ENCODE measurements at places on chromosomes 7 and 10.
A peak's percentile ranks its signal among the peaks of the same experiment; 100 is the strongest.

- no peak for DNase-seq
- no peak overlapping the region for H3K4me3 ChIP-seq
- H3K27me3 ChIP-seq: no peaks in the 10 kb centered on the region
- no peak overlapping the region for H3K27ac ChIP-seq
- peaks cover 7% of the 10 kb centered on the region for H3K36me3 ChIP-seq
These were observed 216.1 kb downstream of the CCDC3 start for GRCh38 chr10:12785415-12785831.

DNA sequence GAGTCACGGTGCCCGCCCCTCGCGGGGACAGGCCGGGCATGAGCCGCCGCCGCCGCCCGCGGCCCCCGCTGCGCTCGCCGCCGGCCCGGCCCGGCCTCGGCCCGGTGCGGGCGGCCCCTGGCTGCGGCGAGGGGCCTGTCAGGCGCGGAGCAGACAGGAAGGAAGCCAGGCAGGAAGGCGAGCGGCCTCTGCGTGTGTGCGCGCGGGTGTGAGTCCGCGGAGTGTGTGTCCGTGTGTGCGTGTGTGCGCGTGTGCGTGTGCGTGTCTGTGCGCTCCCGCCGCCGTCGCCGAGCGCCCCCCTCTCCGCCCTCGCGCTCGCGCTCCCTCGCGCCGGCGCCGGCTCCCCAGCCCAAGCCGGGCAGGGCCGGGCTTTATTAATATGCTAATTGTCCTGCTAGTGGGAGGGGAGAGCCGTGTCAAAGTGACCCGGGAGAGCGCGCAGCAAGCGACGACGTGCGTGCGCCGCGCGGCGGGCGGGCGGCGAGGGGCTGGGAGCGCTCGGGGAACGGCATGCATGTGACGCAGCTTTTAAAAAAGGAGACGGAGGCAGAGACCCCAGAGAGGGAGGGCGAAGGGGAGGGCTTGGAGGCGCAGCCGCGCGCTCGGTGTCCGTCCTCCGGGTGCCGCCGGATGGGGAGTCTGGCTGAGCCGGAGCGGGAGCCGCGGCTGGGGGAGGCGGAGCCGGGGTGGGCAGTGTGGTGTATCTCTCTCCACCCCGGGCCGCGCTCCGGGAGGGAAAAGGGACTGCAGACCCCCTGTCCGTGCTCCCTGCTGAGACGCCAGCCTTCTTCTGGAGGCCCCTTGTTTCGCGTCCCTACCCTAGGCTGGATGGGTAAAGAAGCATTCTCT lies at the start of gene LDB1:
Gene LDB1, minus strand, starts transcription at position 227 of the 849 bp plus-strand sequence. CDS start 258 bp downstream, outside the sequence.
- H3K36me3 ChIP-seq: peaks cover 7% of the 10 kb centered on the region
- peaks cover 53% of the 10 kb centered on the region for H3K4me1 ChIP-seq
- H3K4me3 ChIP-seq: peak within 1 kb of the TSS; percentile 82
- H3K27me3 ChIP-seq: no peaks in the 10 kb centered on the region
- H3K27ac ChIP-seq: peak within 1 kb of the TSS; percentile 98

DNA sequence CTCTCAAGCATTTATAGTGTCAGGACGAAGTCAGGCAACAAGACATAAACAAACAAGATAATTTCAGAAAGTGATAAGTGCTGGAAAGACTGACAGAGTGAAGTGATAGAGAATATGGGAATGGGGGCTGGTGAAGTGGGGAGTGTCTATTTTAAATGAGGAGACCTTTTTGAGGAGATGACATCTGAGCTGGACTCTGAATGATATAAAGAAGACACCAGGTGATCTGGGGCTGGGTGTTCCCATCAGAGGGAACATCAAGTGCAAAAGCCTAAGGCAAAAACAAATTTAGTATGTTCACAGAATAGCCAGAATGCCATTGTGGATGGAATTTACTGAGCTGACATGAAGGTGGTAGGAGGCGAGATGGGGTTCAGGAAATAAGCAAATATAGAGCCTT lies 83.4 kb downstream of the PPP1R3A start:
- H3K27me3 ChIP-seq: no peaks in the 10 kb centered on the region
- no peaks in the 10 kb centered on the region for H3K36me3 ChIP-seq
- DNase-seq: no peak
- H3K4me1 ChIP-seq: no peaks in the 10 kb centered on the region
- H3K4me3 ChIP-seq: no peak overlapping the region

GRCh38 chr7:16027396-16027795 lies 340.9 kb upstream of the MEOX2 start:
- H3K27me3 ChIP-seq: no peaks in the 10 kb centered on the region
- H3K27ac ChIP-seq: no peak overlapping the region
- H3K36me3 ChIP-seq: no peaks in the 10 kb centered on the region
- no peak overlapping the region for H3K4me3 ChIP-seq

GRCh38 chr7:122762071-122762470 lies 59.3 kb upstream of the RNF148 start:
- no peaks in the 10 kb centered on the region for H3K36me3 ChIP-seq
- H3K27ac ChIP-seq: no peak overlapping the region
- no peaks in the 10 kb centered on the region for H3K4me1 ChIP-seq
- no peak overlapping the region for H3K4me3 ChIP-seq
- H3K27me3 ChIP-seq: no peaks in the 10 kb centered on the region
- no peak for DNase-seq

DNA sequence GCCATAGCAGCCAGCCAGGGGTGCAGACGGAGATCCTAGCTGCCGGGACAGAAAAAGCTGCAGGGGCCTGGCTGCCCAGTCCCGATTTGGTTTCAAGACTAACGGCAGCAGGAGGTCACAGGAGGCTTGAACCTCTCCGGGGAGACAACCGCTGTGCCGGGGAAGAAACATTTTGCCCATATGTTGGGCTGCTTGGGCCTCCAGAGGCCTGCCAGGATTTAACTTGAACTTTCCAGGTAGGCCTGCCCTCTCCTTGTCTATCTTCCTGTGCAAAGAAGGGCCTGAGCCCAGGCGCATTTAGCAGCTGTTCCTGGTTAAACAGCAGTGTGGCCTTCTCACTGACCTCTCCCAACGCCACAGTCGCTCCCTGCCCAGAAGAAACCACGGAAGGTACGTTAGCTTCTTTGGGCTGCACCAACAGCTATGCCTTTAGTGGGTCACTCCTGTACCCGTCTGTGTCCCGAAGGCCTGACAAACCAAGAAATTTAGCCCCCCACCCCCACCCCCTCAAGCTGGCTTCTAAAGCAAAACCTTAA lies 17.1 kb upstream of the PTF1A start:
- no peak overlapping the region for H3K27ac ChIP-seq
- peaks cover 15% of the 10 kb centered on the region for H3K4me1 ChIP-seq
- H3K4me3 ChIP-seq: no peak overlapping the region
- H3K27me3 ChIP-seq: peaks cover 85% of the 10 kb centered on the region
- DNase-seq: no peak

GRCh38 chr7:55526770-55527169 lies 45.5 kb downstream of the VOPP1 start:
- no peak overlapping the region for H3K4me3 ChIP-seq
- DNase-seq: no peak
- peaks cover 38% of the 10 kb centered on the region for H3K36me3 ChIP-seq
- H3K4me1 ChIP-seq: peaks cover 74% of the 10 kb centered on the region
- no peaks in the 10 kb centered on the region for H3K27me3 ChIP-seq
- no peak overlapping the region for H3K27ac ChIP-seq

GRCh38 chr7:158655931-158656441 lies 48.6 kb downstream of the NCAPG2 start:
- no peaks in the 10 kb centered on the region for H3K27me3 ChIP-seq
- peaks cover 76% of the 10 kb centered on the region for H3K36me3 ChIP-seq
- H3K4me1 ChIP-seq: peaks cover 23% of the 10 kb centered on the region
- peak overlapping the region; percentile 85 for H3K27ac ChIP-seq
- H3K4me3 ChIP-seq: no peak overlapping the region
- DNase-seq: peak; percentile 53

GRCh38 chr7:8159595-8159994 lies 102.4 kb downstream of the ICA1 start:
- no peak for DNase-seq
- no peak overlapping the region for H3K4me3 ChIP-seq
- H3K27ac ChIP-seq: no peak overlapping the region
- H3K27me3 ChIP-seq: no peaks in the 10 kb centered on the region
- no peaks in the 10 kb centered on the region for H3K4me1 ChIP-seq

DNA sequence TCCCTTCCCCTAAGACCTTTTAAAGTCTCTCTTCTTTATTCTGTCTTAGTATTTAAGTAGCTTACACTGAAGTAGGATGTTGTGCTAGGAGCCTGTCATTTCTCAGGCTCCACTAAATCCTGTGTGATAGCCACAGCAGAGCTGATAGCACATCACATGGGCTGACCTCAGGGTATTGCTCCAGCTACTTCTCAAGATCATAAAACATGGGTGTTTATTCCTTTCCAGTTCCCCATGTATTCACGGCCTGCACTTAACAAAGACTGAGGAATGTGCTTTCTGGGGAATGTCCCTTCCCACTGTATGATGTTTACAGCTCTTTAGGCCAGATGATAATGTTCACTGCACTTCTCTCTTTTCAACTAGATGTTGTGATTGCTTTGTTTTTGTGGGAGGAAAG lies 1086.8 kb downstream of the KCNMA1 start:
- no peak overlapping the region for H3K27ac ChIP-seq
- peaks cover 4% of the 10 kb centered on the region for H3K27me3 ChIP-seq
- no peaks in the 10 kb centered on the region for H3K4me1 ChIP-seq
- DNase-seq: no peak
- no peak overlapping the region for H3K4me3 ChIP-seq

DNA sequence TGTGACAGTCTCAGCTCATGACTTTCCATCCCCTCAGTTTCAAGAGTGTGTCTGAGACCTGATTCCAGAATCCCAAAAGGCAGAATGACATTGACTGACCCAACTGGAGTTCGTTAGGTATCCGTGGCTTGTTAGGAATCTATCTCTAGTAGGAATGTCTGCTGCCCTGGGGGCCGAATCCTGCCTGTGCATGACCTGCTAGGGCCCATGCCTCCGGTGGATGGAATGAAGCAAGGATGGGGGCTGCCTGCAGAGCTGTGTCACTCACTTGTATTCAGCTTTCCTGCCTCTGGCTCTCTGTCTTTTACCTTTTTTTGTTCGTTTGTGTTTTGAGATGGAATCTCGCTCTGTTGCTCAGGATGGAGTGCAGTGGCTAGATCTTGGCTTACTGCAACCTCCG lies 129.5 kb downstream of the SDK1 start:
- H3K4me1 ChIP-seq: peaks cover 8% of the 10 kb centered on the region
- H3K27me3 ChIP-seq: no peaks in the 10 kb centered on the region
- no peaks in the 10 kb centered on the region for H3K36me3 ChIP-seq
- no peak for DNase-seq

- no peak for DNase-seq
- no peak overlapping the region for H3K27ac ChIP-seq
- no peak overlapping the region for H3K4me3 ChIP-seq
- H3K27me3 ChIP-seq: no peaks in the 10 kb centered on the region
These were observed 68.5 kb upstream of the HECTD2 start for GRCh38 chr10:91341686-91342085.

DNA sequence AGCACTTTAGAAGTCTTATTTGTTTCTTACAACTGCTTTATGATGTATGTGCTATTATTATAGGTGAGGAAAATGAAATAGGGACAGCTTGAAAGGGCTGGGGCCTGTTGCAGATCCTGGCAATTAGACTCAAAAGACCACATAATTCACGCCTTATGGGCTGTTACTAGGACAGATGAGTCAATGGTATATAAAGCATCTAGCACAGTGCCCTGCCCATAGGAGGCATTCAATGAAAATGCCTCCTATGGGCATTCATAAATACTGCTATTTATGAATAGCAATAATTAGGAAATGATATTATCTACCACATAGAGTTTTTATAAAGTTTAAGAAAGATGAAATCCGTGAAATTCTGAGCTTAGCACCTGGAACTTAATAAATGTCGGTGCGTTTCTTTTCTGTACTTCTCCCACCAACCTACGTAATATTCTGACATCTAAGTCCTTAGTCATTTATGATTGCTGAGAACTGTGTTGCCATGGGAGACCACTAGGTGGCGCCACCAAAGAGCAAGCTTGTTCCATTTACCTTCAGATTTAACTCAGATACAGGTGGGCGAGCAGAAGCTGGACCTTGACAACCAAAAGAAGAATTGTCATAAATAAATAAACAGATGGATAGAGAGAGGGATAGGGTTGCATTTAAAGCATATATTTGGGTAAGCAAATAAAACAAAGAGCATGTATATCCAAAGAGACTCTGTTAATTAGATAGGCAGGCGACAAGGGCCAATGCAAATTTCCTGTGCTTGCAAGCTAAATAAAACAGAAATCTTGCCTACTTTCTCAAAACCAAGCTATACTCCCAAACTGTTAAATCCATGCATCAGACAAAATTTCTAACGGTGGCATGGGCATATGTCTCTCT lies 699.9 kb downstream of the INHBA start:
- no peak overlapping the region for H3K4me3 ChIP-seq
- H3K36me3 ChIP-seq: no peaks in the 10 kb centered on the region
- no peak for DNase-seq
- H3K27me3 ChIP-seq: no peaks in the 10 kb centered on the region

GRCh38 chr10:612696-613095 lies 76.8 kb downstream of the DIP2C start:
- DNase-seq: no peak
- H3K4me1 ChIP-seq: peaks cover 25% of the 10 kb centered on the region
- no peak overlapping the region for H3K27ac ChIP-seq
- H3K36me3 ChIP-seq: no peaks in the 10 kb centered on the region

- H3K4me1 ChIP-seq: peaks cover 6% of the 10 kb centered on the region
- no peak overlapping the region for H3K27ac ChIP-seq
- H3K27me3 ChIP-seq: no peaks in the 10 kb centered on the region
These were observed 78.7 kb upstream of the MKLN1 start for GRCh38 chr7:131249003-131249402.

GRCh38 chr10:94085288-94085687 lies 91.6 kb downstream of the PLCE1 start:
- H3K27ac ChIP-seq: no peak overlapping the region
- H3K36me3 ChIP-seq: no peaks in the 10 kb centered on the region
- no peak overlapping the region for H3K4me3 ChIP-seq
- H3K27me3 ChIP-seq: peaks cover 6% of the 10 kb centered on the region
- no peaks in the 10 kb centered on the region for H3K4me1 ChIP-seq
- no peak for DNase-seq

DNA sequence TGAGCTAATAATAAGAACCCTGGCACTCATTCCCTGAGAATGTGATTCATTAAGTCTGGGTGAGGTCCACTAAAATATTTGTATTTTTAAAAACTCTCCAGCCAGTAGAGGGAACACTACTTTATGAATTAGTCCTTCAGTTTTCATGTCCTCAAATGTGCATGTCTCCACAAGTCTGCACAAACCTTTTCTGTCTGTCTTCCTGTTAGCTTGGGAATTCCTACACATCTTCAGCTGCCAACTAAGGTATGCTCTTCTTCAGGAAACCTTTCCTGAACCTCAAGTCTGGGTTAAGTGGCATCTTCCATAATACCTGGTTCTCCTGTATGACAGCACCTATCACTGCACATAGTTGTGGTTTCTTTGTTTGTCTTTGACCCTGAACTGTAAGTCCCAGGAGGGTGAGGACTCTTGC lies 119.6 kb upstream of the MKX start:
- no peak overlapping the region for H3K27ac ChIP-seq
- H3K27me3 ChIP-seq: peaks cover 9% of the 10 kb centered on the region
- H3K4me3 ChIP-seq: no peak overlapping the region
- no peaks in the 10 kb centered on the region for H3K36me3 ChIP-seq
- DNase-seq: no peak
- H3K4me1 ChIP-seq: peaks cover 3% of the 10 kb centered on the region

GRCh38 chr10:69481305-69481704 lies 30.0 kb downstream of the TSPAN15 start:
- no peaks in the 10 kb centered on the region for H3K36me3 ChIP-seq
- H3K4me1 ChIP-seq: no peaks in the 10 kb centered on the region
- no peak overlapping the region for H3K4me3 ChIP-seq
- no peaks in the 10 kb centered on the region for H3K27me3 ChIP-seq

GRCh38 chr7:26443751-26444150 lies 152.1 kb downstream of the SNX10 start:
- peaks cover 24% of the 10 kb centered on the region for H3K27me3 ChIP-seq
- DNase-seq: no peak
- H3K4me1 ChIP-seq: no peaks in the 10 kb centered on the region
- no peak overlapping the region for H3K4me3 ChIP-seq

- peaks cover 11% of the 10 kb centered on the region for H3K27me3 ChIP-seq
- H3K4me3 ChIP-seq: no peak overlapping the region
- H3K27ac ChIP-seq: no peak overlapping the region
- H3K4me1 ChIP-seq: no peaks in the 10 kb centered on the region
- no peaks in the 10 kb centered on the region for H3K36me3 ChIP-seq
These were observed 31.8 kb downstream of the CNNM1 start for GRCh38 chr10:99360934-99361333.
